ENCODE measurements at places on chromosomes 13 and 19. TPM values are rescaled to one million over a fixed set of nuclear protein-coding genes. Genes with fewer than 3 reads are reported as not detected.
A peak's percentile ranks its signal among the peaks of the same experiment; 100 is the strongest.

The TLE6 gene
- 0.30 TPM for total RNA-seq

The SPACA4 gene
- not detected for total RNA-seq

The TFDP1 gene
- 45.1 TPM for total RNA-seq

The PSG6 gene
- not detected for total RNA-seq

The ZNF554 gene
- 4.7 TPM for total RNA-seq

The KLHL1 gene
- total RNA-seq, result not detected

The KBTBD7 gene
- 6.8 TPM for total RNA-seq

The ZNF491 gene
- 2.6 TPM for total RNA-seq

The TSSK6 gene
- total RNA-seq, result 0.67 TPM

The PRODH2 gene
- total RNA-seq, result not detected

The FFAR2 gene
- total RNA-seq, result 0.27 TPM

The U2AF2 gene
- 79.9 TPM for total RNA-seq

- peak; percentile 92 for DNase-seq
These were observed 19.0 kb downstream of the MRPS12 start for GRCh38 chr19:38949580-38950367.

- DNase-seq, result peak; percentile 69
These were observed 427.9 kb downstream of the ZNF536 start for GRCh38 chr19:30799865-30800755.

- DNase-seq, result no peak
These were observed 60.4 kb downstream of the WDFY2 start for GRCh38 chr13:51644654-51645053.

- DNase-seq, result no peak
These were observed 140.9 kb downstream of the NDFIP2 start for GRCh38 chr13:79621902-79622301.

DNA sequence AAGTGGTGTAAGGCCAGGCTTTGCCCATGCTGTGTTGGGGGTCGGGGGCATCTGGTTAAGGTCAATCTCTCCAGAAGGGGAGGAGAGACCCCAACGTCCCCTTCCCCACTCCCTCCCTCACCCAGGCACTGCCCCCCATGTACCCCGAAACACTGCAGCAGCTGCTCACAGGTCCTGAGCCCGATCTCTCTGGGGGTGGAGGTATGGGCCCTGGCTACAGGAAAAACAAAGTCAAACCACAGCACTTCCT is 10.2 kb downstream of the CAPN12 start:
- no peak for DNase-seq

DNA sequence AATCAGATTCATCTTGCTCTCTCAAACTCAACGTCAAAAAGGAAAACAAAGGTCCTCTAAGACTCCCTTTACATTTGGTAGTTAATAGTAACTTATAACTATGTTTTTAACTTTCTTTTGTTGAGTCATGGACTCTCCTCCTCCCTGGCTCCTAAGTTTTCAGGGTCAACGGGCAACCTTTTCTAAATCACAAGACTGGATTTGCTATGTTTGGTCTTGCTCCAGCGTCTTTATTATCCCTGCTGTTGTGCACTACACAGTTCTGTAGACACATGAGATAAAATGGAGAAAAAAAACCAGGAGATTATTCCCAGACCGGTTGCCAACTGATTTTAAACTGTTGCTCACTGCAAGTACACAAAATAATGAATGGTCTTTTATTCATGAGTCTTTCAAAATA is 1.9 kb upstream of the ITM2B start:
- no peak for DNase-seq

GRCh38 chr19:2856457-2857050 is 10.6 kb upstream of the ZNF556 start:
- no peak for DNase-seq
